ENCODE measurements at places on chromosomes 4 and X.
A peak's percentile ranks its signal among the peaks of the same experiment; 100 is the strongest.

DNA sequence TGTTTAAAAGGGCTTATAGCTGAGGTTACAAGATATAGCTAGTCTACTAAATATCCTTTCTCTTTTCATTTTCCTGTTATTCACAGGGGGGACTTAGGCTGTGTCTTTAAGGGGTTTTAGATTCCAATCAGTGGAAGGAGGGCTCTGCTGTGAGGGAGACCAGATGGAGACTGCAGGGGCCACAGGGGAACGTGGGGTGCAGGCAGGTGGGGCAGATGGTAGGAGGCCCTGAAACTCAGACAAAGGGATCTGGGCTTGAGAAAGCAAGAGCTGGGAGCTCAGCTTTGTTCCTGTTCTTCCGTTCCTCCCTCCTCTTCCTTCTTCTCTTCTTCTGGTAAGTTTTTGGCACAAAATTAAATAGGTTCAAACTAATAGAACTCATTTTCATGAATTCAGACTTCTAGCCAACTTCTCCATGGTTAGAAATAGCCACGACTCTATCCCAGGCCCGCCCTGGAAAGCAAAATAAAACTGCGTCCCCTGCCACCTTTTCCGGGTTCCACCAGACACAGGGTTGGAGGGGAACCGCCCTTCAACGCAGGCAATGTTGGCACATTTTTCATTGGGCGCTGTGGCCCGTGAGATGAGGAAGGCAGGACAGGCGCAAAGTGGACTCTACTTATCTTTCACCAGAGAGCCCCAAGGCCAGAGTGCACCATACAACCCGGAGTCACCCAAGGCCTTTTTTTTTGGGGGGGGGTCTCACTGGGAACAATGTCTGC lies 3.5 kb upstream of the TMSB4X start:
- DNase-seq: peak; percentile 41

- no peak for DNase-seq
Observed at GRCh38 chrX:110514509-110514908, 155.9 kb downstream of the RTL9 start.

DNA sequence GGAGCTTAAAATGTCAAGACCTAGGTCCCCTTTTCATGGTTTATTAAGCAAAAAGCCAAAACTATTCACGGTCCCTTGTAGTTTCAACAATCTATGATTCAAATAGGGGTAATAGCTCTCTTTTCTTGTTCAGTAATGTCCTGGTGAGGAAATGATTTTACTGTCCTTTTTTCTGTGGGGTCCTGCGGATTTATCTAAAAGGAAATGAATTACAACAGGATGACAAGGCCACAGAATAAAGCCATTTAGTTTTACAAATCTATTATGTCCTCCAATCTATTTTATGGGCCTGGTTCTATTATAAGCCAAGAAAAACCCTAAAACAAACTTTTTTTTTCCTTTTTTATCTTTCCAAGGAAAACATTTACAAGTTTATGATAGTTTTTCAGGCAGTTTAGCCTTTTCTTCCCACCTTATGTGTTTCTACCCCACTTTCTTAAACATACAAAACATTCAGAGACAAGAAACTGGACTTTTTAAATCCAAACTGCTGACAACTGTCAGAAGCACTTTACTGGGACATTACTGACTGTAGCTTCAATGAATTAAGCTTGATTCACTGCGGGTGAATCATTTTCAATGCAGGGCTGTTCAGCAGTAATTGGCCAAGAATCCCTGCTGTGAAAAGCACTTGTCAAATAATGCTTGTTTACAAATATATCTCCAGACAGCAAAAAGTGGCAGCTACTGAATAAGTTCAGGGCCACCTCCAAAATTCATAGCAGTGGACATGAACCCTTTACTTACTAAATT lies 4.3 kb downstream of the EPHA5 start:
- DNase-seq: no peak

DNA sequence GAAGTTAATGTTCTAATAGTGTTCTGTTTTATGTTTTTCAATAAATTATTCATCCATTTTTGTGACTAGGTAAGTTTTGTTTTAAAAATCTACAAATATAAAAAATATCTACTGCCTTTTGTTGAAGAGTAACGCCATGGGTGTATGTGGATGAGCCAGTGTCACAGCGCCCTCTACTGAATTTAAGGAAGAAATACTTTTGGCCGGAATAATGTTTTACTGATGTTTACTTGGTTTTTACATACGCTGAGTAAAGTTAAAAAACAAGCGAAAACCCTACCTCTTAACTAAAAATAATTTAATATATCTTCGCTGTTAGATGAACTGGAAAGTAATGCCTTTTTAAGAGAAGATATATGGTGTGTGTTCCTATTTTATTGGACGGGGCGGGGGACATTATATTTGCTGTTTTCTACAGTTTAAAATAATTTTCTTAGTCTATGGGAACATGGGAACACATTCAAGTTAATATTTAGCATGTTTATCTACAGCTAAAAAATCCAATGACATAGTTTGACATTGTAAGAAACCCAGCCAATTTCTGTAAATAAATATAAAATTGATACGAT lies 86.1 kb downstream of the CPE start:
- peak; percentile 72 for DNase-seq

DNA sequence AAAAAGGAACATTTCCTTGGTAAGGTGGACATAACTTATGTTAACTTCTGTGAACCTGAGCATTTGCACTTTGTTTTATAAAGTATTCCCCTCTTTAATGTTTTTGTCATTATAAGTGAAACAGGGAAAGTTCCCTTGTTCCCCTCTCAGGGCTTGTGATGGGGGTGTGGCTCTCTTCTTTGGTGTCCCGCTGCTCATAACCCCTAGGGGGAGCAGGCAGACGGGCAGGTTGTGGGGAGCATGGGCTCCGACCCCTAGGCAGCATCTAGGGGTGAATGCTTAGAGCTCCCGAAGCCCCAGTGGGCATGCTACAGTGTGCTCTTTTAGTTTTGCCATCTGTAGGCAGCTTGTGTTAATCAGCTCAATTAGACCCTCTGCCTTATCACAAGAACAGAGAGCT lies 200.4 kb downstream of the DACH2 start:
- no peak for DNase-seq

GRCh38 chrX:56281789-56282188 lies 49.6 kb downstream of the KLF8 start:
- DNase-seq: peak; percentile 64

- no peak for DNase-seq
Observed at GRCh38 chr4:122718281-122718680, 14.2 kb upstream of the BBS12 start.

GRCh38 chr4:179624768-179625181 lies 2182.5 kb upstream of the AGA start:
- DNase-seq: no peak

DNA sequence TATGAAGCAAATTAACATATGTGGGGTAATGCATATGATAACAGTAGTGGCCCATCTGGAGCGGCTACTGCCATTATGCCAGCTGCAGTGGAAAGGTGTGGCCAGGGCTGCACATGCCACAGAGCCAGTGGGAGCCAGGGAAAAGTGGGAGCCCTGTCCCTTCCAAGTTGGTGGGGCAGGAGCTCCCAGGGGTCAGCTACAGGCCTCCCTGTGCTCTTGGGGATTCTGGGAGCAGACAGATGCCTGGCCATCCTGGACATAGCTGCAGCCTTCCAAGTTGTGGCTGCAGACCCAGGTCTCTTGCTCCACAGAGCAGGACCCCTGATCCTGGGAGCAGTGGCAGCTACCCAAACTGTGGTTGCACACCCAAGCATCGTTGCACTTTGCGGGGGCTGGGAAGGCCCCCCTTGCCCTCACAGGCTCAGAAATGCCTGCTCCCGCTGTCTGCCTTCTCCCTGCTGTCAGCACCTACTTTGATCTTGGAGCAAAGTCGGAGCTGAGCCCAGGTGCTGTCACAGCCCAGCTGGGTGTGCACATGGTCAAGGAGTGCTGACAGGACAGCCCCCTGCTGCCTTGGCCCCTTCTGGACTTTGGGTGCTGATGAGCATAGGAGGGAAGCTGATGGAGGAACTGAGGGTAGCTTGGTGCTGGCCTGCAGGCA lies 67.8 kb downstream of the NAA11 start:
- no peak for DNase-seq

DNA sequence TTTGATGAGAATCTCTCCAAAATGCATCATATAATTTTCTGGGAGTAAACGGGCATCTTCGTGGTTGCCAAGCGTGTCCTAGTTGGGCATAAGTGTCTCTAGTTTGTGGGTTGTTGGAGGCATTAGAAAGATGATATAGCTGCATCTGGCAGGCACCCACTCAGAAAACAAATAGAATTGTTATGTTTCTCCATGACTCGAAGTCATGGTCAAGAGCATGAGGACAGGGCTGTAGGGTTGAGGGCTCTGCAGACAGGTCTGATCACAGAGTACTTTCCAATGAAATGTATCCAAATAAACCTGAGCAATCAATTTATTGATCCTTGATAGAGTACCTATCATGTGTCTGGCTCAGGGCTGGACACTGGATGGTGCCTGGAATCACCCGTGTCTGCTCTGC lies 82.7 kb downstream of the SORCS2 start:
- DNase-seq: no peak

GRCh38 chr4:144906181-144906925 lies 191.6 kb downstream of the ANAPC10 start:
- DNase-seq: no peak

- no peak for DNase-seq
Observed at GRCh38 chrX:136476501-136476900, 11.2 kb upstream of the BRS3 start.

- DNase-seq: no peak
Observed at GRCh38 chrX:46255046-46255445, 290.2 kb downstream of the ZNF674 start.

DNA sequence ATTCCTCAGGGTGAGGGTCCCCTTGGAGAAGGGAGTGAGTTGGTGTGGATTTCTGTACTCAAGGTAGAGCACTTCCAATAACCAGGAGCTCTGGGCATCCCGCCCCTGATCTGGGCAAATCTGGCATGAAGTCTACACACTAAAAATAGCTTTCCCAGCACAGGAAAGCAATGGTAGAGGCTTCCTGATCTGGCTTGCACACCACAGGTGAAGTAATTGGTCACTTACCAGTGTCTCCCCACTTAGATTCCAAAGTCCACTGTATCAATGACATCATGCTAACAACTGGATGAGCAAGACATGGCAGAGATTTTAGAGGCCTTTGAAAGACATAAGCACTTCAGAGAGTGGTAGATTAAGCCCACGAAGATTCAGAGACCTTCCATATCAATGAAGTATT lies 17.8 kb upstream of the IDS start:
- no peak for DNase-seq
